ENCODE measurements at places on chromosomes 3 and 15.

DNA sequence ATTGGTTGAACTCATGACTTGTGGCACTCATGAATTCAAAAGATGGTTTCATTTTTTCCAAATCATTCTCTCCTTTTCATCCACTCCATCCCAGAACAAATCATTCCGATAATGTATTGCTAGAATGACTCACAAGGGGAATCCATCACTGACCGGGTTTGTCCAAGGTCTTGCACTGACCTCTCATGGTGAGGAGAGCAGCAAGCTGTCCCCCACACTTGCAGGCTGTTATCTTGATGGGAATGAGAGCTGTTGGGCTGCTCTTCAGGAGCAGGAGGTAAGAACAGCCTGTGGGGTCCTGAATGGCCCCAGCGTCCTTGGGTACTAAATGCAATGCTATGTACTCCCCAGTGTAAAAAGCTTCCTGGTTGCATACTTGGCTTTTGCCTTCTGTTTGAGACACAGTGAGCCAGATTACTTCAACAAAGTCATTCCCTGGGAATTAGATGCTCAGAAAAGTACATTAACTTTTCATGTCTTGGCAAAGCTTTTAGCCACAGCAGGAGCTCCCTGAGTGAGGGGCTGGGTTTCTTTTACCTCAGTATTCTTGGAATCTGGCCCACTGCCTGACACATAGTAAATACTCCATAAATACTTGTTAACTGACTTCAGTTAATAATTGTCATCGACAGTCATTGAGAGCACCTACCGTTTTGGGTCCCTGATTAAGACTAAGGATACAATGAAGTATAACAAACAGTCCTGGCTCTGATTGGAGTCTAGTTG lies 24.1 kb downstream of the CCNL1 start:
- DNase-seq, result no peak

GRCh38 chr15:101325263-101326025 lies 30.4 kb upstream of the SNRPA1 start:
- no peak for DNase-seq

DNA sequence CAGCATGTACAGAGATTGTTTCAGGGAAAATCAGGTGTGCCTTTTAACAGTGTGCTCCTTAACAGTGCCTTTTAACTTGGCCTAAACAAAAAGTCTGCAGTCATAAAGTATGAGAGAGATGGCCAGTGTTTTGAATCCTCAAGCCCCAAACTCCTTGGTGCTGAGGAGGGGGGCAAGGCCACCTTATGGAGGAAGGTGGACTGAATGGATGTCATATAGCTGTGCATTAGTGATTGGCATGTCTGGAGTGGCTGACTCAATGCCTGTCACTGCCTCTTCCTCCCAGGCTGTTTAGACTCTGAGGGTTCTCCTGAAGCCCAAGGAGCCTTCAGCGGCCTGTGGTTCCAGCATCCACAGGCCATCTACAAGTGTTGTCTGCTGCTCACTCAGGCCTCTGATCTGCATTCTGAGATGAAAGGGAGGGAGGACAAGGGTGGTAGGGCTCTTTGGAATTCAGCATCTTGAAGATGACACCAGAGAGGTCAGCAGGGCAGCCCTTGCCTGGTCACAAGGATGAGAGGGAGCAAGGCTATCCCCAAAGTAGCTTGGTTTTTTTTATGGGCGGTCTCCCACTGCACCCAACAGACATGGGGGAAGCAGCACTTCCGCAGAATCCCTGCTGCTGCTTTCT lies 1.5 kb downstream of the FOXL2NB start:
- DNase-seq, result peak; percentile 10

- DNase-seq, result no peak
Measured at GRCh38 chr15:27464941-27465612, 494.1 kb downstream of the GABRG3 start.

DNA sequence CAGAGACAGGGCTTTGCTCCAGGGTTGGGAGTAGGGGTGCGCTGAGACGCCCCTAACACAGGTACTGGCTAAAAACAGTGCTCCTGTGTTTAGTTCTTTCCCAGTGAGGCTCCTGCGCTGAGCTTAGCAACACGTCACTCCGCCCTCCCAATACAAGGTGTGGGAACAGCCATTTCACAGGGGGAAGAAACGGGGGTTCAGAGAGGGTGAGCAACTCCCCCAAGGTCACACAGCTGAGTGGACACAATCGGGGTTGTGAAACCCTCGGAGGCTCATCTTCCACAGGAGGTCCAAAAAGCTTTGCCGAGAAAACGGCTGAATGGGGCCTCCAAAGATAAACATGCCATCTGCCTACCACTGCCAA lies 628 bp downstream of the PRRT3 start:
- no peak for DNase-seq

DNA sequence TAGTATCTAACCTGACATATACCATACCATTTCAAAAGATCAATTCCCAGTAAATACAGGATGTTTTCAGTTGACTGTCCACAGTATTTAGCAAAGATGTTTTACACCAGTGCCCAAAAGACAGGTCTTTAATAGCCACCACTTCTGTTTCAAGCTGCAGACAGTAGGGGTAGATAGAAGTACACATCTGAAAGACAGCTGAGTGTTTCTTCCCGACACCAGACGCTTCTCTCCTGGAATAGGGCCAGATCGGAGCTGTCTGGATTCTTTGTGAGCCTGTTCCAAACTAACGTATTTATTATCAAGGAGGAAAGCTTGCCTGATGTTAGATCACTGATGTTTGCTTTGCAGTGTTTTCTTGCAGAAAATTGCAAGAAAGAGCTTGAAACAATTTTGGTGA lies 136.1 kb upstream of the RBMS3 start:
- no peak for DNase-seq

GRCh38 chr3:78937475-78937874 lies 830.3 kb downstream of the ROBO1 start:
- DNase-seq, result no peak

GRCh38 chr15:98954411-98954810 lies 53.2 kb downstream of the PGPEP1L start:
- DNase-seq, result no peak

DNA sequence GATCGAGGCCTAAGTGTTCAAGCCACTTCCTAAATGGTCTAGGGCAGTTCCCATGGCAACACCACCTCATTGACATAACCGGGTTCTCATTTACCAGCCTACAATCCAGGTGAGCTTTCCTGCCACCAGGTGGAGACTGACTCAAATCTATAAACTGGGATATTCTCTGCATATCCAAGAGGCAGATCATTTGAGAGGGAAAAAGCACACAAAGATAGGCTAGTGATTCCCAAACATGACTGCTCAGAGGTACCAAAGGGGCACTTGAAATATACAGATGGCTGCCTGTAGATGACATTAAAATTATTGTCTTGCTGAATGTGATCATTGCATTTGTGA lies 141.3 kb upstream of the PROK2 start:
- no peak for DNase-seq

GRCh38 chr3:132253262-132253878 lies 63.8 kb upstream of the ACP3 start:
- peak; percentile 74 for DNase-seq

DNA sequence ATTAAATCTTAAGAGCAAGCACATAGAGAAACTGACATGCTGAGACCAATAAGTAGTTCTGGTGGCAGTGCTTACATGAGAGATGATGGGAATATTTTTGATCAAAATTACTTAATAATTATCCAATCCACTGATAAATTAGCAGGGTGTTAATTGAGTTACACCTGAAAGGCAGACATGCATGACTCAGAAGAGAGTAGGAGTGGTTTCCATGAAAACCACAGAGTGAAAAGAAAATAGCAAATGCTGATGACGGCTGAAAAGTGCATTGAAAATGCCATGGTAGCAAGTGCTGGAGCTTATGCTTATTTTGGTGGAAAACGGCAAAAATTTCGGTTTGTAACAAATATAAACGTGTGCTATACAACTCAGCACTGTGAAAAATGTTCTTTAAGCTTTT lies 267.8 kb upstream of the LRRN1 start:
- no peak for DNase-seq

- no peak for DNase-seq
Measured at GRCh38 chr3:46508850-46509591, 11.2 kb downstream of the RTP3 start.

DNA sequence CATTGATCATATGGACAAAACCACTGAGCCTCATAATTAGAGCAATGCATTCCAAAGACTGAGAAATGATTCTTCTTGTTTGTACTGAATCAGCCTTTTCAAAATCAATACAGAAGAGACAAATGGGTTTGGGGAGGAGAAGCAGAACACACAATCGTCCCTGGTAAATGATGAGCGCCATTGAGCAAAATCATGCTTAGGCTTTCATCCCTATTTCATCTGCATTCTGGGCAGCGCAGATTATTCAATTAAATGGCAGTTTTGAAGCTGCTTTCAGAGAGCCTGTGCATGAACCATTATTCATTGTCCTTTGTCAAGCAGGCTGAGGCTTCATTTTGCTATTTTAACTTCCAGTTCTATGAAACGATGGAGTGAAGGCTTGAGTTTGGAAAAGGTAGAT lies 371.9 kb downstream of the CACNA2D3 start:
- no peak for DNase-seq

GRCh38 chr3:189232790-189233189 lies 61.0 kb downstream of the TPRG1 start:
- no peak for DNase-seq

DNA sequence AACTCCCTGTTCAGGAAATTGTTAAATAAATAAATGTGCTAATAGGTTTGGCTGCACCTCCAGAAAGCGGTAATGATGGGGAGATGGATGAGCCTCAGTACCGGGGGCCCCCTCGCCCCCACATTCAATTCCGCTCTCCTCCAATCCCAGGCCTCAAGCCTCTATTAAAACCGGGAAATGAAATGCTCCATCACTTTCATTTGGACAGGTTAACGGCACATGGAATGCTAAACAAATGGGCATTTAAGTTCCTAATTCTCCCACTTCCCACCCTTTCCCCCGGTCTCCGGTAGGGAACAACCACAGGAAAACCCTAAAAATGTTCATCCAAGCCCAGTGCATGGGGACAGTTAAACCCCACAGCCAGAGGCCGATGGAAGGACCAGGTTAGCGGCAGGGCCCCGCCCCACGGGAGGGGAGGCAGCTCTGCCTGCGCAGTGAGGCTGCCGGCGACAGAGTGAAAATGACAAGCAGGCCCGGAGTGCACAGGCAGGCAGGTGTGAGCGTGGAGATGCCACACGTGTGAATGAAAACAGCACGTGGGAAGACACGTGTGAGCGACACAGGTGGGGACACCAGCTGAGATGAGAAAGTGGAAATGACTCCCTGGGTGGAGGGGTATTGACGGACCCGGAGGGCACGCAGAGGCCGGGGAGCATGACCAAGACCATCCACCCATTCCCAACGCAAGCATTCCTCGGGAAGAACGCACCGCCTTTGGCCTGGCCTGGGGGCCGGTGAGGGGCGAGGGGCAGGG lies 28.1 kb downstream of the RNU5B-1 start:
- no peak for DNase-seq

GRCh38 chr3:132380920-132381319 lies 36.4 kb upstream of the DNAJC13 start:
- no peak for DNase-seq

DNA sequence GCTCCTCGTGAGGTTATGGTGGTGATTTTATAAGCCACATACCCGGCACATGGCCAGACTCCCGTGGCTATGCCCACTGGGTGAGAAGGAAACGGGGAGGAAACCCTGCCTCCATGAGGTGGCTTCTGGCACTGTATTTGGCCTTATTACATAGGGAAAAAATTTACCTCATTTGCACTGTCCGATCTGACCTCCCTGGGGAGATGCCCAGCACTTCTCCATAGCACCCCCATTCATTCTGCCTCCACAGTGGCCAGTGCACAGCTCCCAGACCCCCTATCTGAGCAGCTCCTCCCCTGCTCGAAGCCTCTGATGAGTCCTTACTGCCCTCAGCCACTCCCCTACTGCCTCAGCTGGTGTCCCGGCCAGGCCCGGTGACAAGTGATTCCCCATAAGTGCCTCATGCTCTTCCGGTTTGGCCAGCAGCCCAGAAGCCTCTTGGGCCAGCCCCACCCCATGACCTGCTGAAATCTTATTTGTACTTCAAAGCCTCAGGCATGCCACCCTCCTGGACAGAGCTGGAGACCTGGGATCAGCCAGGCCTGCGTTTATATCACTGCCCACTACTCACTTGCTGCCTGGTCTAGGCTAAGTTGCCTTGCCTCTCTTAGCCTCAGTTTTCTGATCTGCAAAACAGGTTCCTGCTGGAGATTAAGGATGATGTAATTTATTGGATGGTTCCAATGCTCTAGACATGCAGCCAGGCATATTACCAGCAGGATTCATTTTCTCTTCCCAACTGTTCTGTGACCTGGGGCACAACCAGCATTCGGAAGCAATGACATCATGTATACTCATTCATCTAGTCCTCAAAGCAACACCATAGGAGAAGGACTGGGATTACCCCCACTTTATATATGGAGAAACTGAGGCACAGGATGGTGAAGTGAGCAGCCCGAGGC lies 30.6 kb upstream of the SLC6A6 start:
- DNase-seq, result peak; percentile 56

DNA sequence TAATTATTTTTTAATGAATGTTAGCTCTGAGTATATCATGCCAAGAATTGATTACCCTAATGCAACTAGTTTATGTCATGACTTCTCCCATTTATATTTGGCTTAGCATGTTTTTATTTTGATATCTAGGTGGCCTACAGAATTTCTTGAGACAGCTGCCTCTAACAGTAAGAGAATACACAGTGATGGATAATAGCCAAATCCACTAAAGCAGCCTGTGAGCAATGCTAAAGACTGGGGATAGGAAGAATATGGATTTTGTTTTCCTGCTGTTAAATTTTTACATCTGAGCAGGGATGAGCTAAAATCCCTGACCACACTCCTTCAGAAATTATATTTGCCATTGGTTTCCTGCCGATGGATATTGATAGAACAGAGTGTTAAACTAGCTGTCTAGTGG lies 149.3 kb upstream of the TGFBR2 start:
- no peak for DNase-seq

GRCh38 chr3:156761713-156762451 lies 64.3 kb upstream of the LEKR1 start:
- no peak for DNase-seq

GRCh38 chr15:72182673-72183072 lies 14.9 kb downstream of the GRAMD2A start:
- peak; percentile 41 for DNase-seq

- DNase-seq, result peak; percentile 98
Measured at GRCh38 chr15:91942720-91943394, 89.3 kb downstream of the SLCO3A1 start.

DNA sequence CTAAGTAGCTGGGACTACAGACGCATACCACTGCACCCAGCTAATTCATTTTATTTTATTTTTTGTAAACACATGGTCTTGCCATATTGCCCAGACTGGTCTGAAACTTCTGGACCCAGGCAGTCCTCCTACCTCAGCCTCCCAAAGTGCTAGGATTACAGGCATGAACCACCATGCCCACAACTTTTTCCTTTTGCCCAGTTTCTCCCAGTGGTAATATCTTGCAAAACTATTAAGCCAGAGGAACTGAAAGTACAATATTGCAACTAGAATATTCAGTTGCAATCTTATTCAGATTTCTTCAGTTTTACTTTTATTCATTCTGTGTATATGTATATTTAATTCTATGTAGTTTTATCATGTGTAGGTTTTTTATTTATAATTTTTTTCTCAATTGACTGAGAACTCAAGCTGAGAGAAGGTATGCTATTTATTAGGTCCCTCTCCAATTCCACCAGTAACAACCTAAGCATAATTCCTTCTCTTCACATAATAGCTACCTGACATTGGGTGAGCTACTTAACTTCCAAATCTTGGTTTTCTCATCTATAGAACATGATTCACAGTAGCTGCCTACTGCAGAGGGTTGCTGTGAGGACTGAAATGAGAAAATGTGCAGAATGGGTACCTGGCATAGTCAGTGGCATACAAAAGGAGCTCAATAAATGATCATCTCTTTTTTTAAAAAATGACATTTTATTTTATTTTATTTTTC lies 30.8 kb downstream of the KLHL18 start:
- DNase-seq, result no peak
